ENCODE measurements at places on chromosomes 7 and 10.

- no peak for DNase-seq
Measured at GRCh38 chr10:13046851-13047528, 45.5 kb upstream of the CCDC3 start.

- DNase-seq: no peak
Measured at GRCh38 chr10:102152545-102152890, 329 bp downstream of the NOLC1 start.

DNA sequence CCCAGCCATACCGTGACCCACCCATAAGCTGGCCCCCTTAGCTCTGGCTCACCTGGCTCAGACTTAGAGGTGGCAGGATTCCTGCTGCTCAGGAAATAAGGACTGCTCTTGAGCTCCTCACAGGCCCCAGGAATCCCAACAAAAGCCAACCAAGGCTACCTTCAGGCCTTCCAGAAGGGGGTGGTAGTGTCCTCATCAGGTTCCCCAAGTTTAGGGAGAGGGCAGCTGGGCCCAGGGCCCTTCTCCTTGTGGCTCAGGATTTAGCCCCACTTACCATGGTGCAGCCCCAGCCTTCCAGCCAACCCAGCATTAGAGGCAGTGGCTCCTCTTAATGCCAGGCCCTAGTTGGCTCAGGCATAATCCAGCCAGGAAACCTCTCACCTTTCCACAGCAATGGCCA is 23.5 kb downstream of the NPFFR1 start:
- DNase-seq: no peak

DNA sequence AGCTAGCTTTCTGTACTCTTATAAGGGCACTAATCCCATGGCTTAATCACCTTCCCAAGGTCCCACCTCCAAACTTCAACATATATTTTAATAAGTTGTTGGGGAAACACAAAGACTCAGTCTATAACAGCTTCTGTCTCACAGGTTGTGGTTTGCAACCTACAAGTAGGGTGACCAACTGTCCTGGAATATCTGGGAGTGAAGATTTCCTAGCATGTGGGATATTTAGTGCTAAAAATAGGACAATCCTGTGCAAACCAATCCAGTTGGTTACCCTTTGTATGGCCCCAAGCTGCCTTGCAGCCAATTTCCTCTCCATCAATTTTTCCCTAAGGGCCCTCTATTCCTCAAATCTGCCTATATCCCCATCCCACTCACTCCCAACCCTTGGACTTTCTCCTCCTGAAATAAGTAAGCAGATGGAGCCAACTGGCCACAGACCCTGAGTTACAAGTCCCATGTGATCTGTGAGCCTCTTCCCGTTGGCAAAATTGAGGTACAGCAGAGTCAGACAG is 82.3 kb downstream of the FAM13C start:
- DNase-seq: no peak

GRCh38 chr7:4661871-4662270 is 20.2 kb upstream of the FOXK1 start:
- no peak for DNase-seq

- DNase-seq: no peak
Measured at GRCh38 chr10:100817268-100817839, 72.0 kb downstream of the PAX2 start.

- no peak for DNase-seq
Measured at GRCh38 chr10:82628373-82628772, 753.4 kb downstream of the NRG3 start.

DNA sequence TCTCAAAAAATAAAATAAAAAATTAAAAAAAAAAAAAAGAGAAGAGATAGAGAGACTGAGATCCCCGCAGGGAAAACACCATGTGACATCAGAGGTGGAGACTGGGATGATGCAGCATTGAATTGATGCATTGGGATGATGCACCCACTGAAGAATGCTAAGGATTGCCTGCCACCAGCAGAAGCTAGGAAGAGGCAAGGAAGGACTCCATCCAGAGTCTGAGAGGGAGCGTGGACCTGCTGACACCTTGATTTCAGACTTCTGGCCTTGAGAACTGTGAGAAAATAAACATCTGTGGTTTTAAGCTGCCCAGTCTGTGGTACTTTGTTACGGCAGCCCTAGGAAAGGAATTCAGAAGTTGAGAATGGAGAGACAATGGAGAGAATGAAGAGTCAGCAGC is 89.8 kb upstream of the PRPS1L1 start:
- DNase-seq: no peak

DNA sequence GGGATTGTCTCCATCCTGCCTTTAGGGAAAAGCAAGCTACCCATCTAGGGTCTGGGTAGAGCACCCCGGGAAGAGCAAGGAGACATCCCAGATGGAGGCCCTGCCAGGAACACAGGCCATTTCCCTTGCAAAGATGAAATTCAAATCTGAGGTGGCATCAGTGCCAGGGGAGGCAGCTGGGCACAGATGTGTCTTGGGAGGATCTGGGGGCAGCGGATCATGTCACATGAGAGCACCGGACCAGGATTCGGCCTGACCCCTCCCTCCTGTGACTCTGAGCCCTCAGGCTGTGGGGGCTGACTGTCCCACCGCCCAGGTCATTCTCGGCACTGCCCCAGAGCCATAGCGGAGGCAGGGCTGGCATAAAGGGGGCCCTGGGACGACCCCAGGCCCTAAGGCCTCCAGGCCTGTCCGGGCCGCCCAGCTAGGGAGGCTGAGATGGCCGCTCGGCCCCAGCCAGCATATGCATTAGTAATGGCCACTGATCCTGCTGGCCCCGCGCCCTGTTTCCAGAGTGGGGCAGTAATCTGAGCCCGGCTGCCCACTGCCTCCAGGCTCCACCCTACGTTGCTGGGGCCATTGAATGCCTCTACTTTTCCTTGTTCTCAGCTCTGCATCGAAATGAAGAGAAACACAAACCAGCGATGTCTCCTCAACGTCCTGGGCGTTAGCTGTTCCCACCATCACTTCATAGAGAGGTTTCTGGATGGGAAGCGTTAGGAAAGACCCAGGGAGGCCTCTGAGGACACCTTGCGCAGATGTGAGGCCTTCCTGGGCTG is 148.5 kb downstream of the UBE2H start:
- no peak for DNase-seq
